Hematopoietic multipotent progenitor cell (in vitro differentiated cells): ENCODE measurements at places on chromosomes 2 and 18. TPM values are rescaled to one million over a fixed set of nuclear protein-coding genes. Genes with fewer than 3 reads are reported as not detected.

Gene ABCB11
- 0.27 TPM for total RNA-seq

Gene ADAM23
- total RNA-seq = under 0.01 TPM

Gene ZBTB7C
- total RNA-seq = not detected

Gene ALPI
- not detected for total RNA-seq

DNA sequence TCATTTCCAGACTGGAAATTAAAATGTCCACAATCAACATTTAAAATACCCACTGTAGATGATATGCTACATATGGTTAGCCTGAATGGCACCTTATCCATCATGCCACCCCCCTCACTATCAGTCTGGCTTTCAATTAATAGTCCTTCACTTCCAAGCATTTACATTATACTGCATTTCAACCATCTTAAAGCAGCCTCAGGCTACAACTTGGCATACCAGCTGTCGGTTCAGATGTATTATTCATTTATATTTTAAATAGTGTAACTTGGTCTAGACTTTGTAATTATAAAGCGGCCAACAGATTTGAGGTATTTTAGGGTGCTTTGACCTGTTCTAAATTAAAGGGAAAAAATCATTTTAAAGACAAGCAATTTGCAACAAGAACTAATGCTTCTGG lies 2.6 kb downstream of the GCG start:
- no peak for DNase-seq

DNA sequence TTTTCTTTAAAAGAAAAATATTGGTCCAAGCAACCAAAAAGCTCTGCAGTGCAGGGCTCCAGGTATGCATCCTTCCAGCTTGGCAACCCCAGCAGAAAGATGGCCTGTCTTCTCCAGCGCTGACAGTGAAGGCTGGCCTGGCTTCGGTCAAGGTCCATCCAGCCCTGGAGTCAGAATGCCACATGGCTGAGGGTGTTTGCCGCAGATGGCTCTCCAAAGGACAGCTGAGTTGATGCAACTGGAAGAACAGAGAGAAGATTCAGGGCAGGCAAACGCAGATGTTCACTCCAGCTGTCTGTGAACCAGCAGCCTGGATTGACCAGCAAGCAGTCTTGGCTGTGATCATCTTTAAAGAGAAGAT lies 51.4 kb downstream of the MARCO start:
- no peak for DNase-seq
